NCI-H1694 treated with DMSO at 0.1 percent for 48 hours (cell line): ENCODE measurements at places on chromosomes 7 and 10.

- DNase-seq = peak; percentile 29
These were observed 87.1 kb downstream of the SLC16A9 start for GRCh38 chr10:59622320-59623132.

DNA sequence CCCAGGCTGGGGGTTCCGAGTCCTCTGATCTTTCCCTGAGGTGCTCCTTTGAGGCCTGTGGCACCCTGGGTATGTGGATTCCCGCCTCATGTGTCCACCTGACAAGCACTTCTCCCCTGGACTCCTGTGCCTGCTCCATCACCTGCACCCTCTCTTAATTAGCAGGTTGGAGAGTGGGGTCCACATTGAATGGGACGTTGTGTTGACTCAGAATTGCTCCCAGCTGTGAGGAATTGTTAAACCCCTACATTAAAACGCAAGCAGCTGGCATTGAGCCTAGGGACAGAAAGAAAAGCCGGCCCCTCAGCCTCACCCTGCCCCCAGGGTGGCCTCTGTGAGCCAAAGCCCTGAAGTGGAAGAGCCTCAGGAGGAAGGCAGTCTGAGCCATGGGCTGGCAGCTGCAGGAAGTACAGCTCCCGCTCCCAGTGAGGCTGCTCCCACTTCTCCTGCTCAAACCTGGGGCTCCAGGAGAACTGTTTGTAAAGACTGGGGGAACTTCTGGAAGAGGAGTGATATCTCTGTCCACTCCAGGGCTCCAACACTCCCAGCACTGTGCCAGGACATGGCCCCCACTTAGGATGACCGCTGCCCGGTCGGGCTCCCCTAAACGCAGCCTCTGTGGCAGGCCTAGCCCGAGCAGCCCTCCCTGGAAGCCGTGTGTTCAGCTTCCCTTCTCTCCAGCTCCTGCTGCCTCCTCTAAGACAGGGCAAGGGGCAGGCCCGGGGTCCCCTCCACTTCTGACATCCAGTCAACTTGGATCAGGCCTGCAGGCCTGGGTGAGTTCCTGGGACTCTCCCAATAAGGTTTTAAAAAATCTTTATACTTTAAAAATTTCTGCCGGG, 1.8 kb upstream of the OPN4 start:
- no peak for DNase-seq

GRCh38 chr10:117936141-117936540, 110.6 kb downstream of the RAB11FIP2 start:
- DNase-seq = no peak

DNA sequence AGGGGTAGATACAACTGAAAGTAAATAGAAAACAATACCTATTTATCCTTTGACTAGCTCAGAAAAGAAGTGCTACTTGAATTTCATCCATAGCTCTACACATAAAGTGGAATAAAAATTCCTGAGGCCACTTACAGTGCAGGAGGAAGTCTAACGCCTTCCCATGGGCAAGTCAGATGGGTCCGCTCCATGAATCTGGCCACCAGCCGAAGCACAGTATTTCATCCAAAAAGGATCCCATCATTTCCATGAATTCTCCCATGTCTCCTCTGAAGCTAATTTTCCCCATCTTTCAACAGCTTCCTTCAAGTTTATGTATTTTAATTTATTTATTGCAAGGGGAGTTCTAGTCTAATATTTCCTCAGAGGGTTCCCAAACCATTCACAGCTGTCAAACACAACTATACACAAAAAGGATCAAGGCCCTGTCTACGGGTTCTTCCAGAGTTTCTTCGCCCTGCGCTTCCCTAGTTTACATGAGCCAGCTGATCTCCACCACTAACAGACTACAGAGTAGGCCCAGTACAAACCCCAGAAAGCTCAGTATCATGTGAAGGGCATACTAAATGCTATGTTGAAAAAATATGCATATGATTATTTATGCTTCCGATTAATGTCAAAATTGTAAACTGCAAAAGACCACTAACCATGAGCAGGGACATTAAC, 184.7 kb downstream of the DOCK4 start:
- no peak for DNase-seq

DNA sequence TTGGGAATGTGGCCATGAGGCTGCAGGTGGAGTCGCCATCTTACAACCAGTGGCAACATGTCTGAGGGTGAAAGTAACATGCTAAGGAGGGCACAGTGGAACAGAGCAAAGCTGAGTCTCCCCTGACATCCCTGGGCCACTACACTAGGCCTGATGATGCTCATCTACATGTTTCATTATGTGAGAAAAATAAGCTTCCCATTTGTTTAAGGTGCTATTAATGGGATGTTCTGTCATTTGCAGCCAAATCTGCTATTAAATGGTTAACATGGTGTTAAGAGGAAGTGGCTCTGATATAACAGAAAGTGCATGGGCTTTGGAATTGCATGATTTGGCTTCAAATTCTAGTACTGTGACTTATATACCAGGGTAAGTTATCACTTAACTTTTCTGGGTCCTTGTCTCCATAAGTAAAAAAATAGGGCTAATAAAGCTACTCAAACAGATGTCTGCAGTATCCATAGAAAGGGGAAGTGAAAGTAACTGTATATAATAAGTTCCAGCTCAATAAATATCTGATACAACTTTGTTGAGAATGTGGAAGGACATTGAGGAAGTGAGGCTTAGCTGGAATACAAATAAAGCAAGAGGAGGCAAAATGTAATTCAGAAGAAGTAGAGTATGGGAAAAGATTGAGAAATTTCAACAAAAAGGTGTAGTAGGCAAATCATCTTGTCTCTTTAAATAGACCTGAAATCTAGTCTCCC, 158.9 kb downstream of the RTKN2 start:
- DNase-seq = no peak

DNA sequence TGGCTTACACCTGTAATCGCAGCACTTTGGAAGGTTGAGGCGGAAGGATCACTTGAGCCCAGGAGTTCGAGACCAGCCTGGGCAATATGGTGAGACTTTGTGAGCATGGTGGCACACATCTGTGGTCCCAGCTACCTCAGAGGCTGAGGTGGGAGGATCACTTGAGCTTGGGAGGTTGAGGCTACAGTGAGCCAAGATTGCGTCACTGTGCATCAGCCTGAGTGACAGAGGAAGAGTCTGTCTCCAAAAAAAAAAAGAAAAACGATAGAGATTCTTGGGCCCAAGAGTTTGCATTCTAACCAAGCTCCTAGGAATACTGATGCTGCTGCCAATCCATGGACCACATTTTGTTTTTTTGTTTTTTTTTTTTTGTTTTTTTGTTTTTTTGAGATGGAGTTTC, 12.1 kb downstream of the MYOZ1 start:
- no peak for DNase-seq

- no peak for DNase-seq
These were observed 175.5 kb upstream of the SHH start for GRCh38 chr7:155987681-155988235.

GRCh38 chr7:84238596-84238995, 44.0 kb upstream of the SEMA3A start:
- DNase-seq = no peak

DNA sequence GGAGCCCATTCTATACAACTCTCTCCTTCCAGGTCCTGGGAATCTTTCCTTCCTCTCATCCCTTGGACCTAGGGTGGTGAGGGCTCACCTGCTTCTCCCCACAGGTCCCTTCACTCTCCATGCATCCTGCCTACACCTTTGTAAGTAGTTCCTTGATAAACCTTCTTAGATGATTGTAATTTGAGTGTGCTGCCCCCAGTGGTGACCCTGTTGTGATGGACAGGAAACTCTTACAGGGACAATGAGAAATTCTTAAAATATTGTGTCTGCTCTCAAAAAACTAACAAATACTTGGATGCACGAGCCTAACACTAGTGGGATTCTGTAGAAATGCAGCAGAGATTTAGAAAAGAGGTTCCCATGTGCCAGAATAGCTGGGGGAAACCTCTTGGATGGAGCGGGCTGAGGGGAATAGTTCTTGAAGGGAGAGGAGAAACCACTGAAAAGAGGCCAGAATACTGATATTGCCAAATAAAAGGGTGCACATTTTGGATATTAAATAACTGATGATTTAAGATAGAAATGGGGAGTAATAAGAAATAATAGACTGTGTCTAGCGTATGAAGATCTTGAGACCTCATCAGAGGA, 6.7 kb upstream of the PAXIP1 start:
- DNase-seq = no peak

GRCh38 chr7:151454305-151454704, 14.4 kb upstream of the CRYGN start:
- no peak for DNase-seq

DNA sequence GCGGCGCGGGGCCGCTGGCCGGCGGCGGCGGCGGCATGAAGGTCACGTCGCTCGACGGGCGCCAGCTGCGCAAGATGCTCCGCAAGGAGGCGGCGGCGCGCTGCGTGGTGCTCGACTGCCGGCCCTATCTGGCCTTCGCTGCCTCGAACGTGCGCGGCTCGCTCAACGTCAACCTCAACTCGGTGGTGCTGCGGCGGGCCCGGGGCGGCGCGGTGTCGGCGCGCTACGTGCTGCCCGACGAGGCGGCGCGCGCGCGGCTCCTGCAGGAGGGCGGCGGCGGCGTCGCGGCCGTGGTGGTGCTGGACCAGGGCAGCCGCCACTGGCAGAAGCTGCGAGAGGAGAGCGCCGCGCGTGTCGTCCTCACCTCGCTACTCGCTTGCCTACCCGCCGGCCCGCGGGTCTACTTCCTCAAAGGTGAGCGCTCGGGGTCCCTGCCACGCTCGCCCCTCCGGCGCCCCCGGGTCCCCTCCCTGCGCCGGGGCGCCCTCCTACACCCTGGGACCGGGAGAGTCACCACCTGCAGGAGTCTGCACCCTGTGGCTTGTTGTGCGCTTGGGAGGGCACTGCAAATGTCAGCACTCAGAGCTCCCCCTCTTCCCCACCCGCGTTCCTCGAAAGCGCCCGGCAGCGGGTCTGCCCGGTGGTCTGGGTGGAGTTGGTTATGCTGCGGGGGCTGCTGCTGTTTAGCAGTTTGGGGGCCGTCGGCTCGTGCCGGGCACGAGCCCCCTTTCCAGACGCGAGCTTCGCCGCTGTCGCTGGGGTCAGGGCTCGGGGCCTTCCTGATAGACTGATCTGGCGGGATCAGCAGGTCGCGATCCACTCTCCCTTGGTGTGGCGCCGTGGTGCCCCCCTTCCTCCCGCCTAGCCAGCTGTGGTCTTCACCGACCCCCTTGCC, 627 bp downstream of the DUSP5 start:
- no peak for DNase-seq

- peak; percentile 29 for DNase-seq
These were observed 26.5 kb downstream of the ASNS start for GRCh38 chr7:97845622-97846203.

- no peak for DNase-seq
These were observed 289.2 kb downstream of the TCERG1L start for GRCh38 chr10:131022369-131022768.

GRCh38 chr10:30897547-30897946, 134.1 kb downstream of the ZNF438 start:
- DNase-seq = no peak

DNA sequence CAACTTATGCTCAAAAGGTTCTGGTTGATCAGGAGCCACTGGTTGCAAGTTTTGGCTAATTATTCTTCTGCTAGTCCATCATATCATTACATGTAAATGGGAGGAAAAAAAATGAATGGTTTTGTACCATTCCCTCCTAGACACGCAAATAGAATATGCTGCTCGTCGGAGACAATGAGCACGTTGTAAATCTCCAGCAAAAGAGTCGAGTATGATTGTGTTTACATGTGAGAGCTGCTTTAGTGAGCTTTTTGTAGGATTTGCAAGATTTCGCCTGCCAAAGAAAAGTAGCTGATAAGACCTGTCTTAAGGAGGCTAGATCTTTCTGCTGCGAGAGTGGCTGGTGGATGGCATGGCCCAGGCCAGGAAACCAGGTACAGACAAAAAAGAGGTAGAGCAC, 109.0 kb downstream of the ZMYND11 start:
- DNase-seq = no peak

DNA sequence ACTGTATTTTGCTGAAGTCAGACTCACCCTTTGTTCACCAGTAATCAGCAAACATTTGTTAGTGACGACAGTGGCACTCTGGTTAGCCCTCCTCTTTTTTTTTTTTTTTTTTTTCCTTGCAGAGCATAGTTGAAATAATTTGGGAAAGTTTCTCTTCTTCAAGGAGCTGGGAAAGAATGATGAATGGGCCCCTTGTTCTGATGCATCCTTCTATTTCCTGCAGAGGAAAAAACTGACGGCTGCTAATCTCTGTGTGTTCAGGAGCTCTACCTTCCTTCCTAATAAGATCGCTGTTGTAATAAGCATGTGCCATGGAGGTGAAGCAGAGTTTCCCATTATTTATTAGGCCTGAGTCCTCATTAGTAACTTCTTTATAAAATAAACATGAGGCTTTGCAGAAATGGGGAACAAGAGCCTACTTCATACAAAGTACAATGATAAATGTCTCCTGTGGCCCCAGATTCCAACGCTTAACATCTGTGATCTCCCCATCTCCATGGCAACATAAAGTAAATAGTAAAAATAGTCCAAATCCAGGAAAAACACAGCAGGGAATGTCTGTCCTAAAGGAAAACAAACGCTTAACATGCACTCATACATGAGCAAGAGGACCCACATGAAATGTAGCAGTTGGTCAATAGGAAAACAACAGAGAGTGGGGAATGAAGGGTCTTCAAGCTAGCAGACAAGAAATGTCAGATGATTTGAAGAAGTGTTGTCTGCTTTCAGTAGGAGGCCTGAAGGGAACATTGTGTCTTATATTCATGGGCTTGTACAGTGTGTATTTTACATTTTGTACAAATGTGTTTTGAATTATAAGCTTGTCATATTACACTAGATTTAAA, 59.1 kb upstream of the CALD1 start:
- peak; percentile 46 for DNase-seq

- DNase-seq = peak; percentile 73
These were observed 168.9 kb downstream of the NRF1 start for GRCh38 chr7:129780257-129780973.

GRCh38 chr7:94367949-94368348, 26.7 kb upstream of the COL1A2 start:
- DNase-seq = no peak

DNA sequence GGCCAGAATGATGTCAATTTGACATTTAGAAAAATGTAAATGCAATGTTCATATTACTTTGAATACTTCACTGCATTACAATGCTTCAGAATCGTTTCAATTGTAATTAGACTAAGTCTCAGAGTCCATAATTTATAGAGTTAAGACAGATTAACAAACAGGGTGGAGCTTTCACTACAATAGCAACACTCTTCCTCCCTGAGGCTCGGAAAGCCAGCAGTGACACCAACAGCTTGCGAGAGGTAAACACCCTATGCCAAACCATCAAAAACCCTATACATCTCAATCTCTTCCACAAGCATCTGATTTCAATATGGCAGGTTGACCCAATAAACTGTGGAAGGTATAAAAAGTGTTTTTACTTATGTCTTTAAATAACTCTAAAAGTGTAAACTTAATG, 72.2 kb downstream of the DOCK4 start:
- DNase-seq = no peak

DNA sequence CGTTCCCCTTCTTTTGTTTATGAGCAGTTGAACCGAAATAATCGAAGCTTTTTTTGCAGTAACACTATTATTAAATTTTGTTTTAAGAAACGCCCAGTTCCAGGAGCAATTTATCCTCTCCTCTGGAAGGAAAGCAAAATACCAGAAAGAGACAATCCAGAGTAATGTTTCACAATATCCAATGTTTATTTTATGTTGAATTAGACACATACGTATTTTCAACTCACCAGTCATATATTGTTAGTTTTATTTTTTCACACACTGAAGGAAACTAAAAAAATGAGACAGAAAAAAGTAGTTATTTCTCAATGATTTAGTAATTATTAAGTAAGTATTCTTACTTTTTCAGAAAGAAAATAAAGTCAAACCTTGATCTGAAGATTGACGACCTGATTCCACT, 85.1 kb downstream of the MYOF start:
- DNase-seq = no peak
